ENCODE measurements at places on chromosomes 5 and 9. TPM values are rescaled to one million over a fixed set of nuclear protein-coding genes. Genes with fewer than 3 reads are reported as not detected.

DNA sequence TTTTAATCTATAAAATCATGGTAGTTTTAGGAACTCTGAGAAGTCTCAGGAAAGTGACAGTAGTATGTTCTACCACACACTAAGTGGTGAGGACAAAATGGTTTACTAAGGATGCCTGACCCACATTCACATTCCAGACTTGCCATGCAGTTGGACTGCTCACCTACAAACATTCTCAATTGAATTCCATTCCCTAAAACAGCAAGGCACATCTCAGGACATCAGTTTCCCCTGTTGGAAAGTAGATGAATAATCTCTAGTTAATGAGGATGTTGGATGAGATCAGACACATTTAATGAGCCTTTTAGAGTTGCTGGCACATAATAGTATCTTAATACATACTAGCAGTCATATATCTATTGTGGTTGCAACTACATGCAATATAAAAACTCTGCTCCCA, 76.6 kb downstream of the ZNF618 start:
- H3K36me3 ChIP-seq = no peaks in the 10 kb centered on the region
- no peaks in the 10 kb centered on the region for H3K4me1 ChIP-seq
- no peak overlapping the region for H3K4me3 ChIP-seq
- no peak overlapping the region for H3K27ac ChIP-seq
- no peak for DNase-seq
- no peaks in the 10 kb centered on the region for H3K27me3 ChIP-seq

DNA sequence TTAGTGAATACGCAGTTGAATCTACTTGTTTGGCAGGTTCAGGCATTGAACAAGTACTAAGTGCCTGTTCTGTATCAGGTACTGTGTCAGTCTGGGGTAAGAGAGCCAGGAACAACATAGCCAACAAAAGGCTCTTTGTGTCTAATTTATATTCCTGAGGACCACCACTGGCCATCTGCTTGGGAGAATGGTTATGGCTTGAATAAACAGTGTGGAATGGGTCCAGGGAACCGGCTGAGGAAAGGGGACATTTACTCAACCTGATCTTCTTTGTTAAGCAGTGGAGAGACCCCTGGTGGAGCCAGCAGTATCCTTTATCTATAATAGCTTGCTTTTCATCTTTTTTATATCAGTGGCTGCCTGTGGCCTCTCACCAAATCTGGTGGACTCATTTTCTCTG, 38.6 kb downstream of the EXOSC2 start:
- H3K36me3 ChIP-seq = peaks cover 3% of the 10 kb centered on the region
- peaks cover 23% of the 10 kb centered on the region for H3K4me1 ChIP-seq
- no peak overlapping the region for H3K27ac ChIP-seq
- H3K4me3 ChIP-seq = no peak overlapping the region

DNA sequence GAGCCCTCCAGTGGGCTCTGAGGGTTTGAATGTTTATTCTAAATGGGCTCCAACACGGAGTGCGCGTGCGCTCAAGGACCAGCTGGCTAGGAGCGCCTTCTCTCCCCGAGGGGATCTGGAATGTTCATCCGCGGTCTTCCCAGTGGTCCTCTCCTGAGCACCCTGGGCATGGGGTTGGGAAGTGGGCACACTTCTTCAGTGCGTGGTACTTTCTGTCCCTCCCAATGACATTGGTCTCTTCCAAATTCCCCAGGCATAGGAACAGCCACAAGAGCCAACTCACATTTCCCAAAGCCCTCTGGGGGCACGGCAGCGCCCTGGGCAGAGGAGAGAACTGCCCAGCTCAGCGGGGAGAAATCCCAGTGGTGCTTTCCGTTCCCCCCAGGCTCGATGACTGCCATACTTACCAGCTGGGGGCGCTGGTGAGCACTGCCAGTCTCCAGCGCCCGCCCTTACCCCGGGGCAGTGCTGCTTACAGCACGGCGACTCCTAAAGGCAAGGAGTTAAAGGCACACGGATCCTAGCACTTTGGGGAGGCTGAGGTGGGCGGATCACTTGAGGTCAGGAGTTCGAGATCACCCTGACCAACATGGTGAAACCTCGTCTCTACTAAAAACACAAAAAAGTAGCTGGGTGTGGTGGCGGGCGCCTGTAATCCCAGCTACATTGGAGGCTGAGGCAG, 29.9 kb upstream of the OBP2B start:
- no peaks in the 10 kb centered on the region for H3K36me3 ChIP-seq
- peak overlapping the region; percentile 52 for H3K4me3 ChIP-seq
- H3K27ac ChIP-seq = no peak overlapping the region
- peak; percentile 78 for DNase-seq
- H3K27me3 ChIP-seq = peaks cover 31% of the 10 kb centered on the region

The PAEP gene
- not detected for total RNA-seq

GRCh38 chr9:98575379-98576346, 133.1 kb downstream of the GABBR2 start:
- peak; percentile 49 for DNase-seq
- no peaks in the 10 kb centered on the region for H3K36me3 ChIP-seq
- peak overlapping the region; percentile 15 for H3K4me3 ChIP-seq
- peaks cover 14% of the 10 kb centered on the region for H3K4me1 ChIP-seq

- H3K27me3 ChIP-seq = peaks cover 5% of the 10 kb centered on the region
- DNase-seq = no peak
- no peak overlapping the region for H3K27ac ChIP-seq
- no peak overlapping the region for H3K4me3 ChIP-seq
Measured at GRCh38 chr9:91586282-91586681, 162.7 kb upstream of the NFIL3 start.

GRCh38 chr9:124480621-124480981, 26.6 kb downstream of the NR5A1 start:
- DNase-seq = no peak
- no peaks in the 10 kb centered on the region for H3K4me1 ChIP-seq
- H3K27ac ChIP-seq = no peak overlapping the region
- no peaks in the 10 kb centered on the region for H3K36me3 ChIP-seq

DNA sequence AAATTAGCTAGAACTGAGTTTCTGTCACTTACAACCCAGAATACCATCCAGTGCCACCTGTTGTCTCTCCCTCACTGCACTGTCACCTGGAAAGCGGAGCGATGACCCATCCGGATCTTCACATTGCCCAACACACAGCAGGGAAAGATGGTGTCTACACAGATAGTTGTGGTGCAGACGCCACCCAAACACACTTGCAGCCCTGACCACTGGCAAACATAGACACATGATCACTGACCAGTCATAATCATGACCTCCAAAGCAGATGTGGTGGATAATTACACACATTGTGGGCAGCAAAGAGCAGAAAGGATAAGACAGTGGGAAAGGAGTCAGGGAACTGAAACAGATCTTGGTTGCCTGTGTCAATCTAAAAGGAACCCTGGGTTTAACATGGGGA, 64.7 kb downstream of the GABBR2 start:
- H3K4me1 ChIP-seq = no peaks in the 10 kb centered on the region
- DNase-seq = no peak
- peaks cover 8% of the 10 kb centered on the region for H3K27me3 ChIP-seq

- H3K4me3 ChIP-seq = no peak overlapping the region
- peaks cover 3% of the 10 kb centered on the region for H3K27me3 ChIP-seq
- H3K27ac ChIP-seq = no peak overlapping the region
- H3K4me1 ChIP-seq = no peaks in the 10 kb centered on the region
- H3K36me3 ChIP-seq = peaks cover 6% of the 10 kb centered on the region
Measured at GRCh38 chr9:114166614-114167572, 11.6 kb downstream of the COL27A1 start.

DNA sequence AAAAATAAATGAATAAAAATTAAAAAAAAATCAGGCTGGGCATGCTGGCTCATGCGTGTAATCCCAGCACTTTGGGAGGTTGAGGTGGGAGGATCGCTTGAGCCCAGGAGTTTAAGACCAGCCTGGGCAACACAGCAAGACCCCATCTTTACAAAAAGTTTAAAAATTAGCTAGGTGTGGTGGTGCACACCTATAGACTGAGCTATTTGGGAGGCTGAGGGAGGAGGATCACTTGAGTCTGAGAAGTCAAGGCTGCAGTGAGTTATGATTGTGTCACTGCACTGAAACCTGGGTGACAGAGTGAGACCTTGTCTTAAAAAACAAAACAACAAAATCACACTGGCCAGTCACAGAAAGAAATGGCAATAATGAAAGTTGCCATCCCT, 3.4 kb upstream of the CNTRL start:
- peaks cover 33% of the 10 kb centered on the region for H3K4me1 ChIP-seq
- DNase-seq = no peak
- peak overlapping the region; percentile 91 for H3K27ac ChIP-seq
- peaks cover 24% of the 10 kb centered on the region for H3K36me3 ChIP-seq
- H3K4me3 ChIP-seq = peak overlapping the region; percentile 99

GRCh38 chr5:430214-430925, 12.6 kb upstream of the EXOC3 start:
- H3K27ac ChIP-seq = no peak overlapping the region
- peaks cover 7% of the 10 kb centered on the region for H3K4me1 ChIP-seq
- H3K36me3 ChIP-seq = peaks cover 38% of the 10 kb centered on the region
- no peak for DNase-seq

The ABCA1 gene
- total RNA-seq = 0.48 TPM

The IL13 gene
- 0.72 TPM for total RNA-seq

DNA sequence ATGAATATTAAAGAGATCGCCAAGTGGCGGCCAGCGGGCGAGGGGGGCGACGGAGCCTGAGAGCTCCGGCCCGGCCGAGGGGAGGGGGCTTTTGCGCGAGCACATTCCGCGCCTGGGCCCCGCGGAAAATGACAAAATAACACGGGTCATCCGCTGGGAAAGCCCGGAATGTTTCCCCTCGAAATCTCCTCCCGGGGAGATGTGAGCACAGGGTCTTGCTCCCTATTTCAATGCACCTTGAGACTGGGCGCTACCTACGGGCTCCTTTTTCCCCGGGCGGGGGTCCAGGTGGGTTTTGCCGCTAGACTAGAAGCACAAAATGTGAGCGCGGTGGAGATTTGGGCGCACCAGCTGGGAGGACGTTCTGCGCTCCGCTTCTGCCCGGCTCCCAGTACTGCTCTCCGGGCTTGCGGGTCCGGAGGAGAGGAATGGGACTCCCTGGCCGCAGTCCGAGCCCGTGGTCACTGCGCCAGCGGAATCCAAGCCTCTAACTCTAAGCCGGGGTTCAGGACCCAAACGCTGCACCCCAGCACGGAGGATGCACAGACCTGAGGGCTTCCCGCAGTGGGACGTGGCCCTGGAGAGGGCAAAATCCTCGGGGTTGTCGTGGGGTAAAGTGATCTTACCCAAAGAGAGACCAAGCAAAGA, 2.8 kb upstream of the PRDM12 start:
- H3K4me3 ChIP-seq = no peak overlapping the region
- H3K27ac ChIP-seq = no peak overlapping the region
- no peak for DNase-seq
- H3K27me3 ChIP-seq = peaks cover 95% of the 10 kb centered on the region
- peaks cover 14% of the 10 kb centered on the region for H3K4me1 ChIP-seq

The DPYSL3 gene
- 0.41 TPM for total RNA-seq

The ECSCR gene
- total RNA-seq = 0.36 TPM

GRCh38 chr9:131692612-131693562, 47.0 kb downstream of the RAPGEF1 start:
- no peak overlapping the region for H3K27ac ChIP-seq
- H3K36me3 ChIP-seq = peaks cover 13% of the 10 kb centered on the region
- no peaks in the 10 kb centered on the region for H3K27me3 ChIP-seq
- H3K4me3 ChIP-seq = no peak overlapping the region
- DNase-seq = no peak

The PCBD2 gene
- total RNA-seq = 7.6 TPM

The PCDHGA1 gene
- not detected for total RNA-seq

DNA sequence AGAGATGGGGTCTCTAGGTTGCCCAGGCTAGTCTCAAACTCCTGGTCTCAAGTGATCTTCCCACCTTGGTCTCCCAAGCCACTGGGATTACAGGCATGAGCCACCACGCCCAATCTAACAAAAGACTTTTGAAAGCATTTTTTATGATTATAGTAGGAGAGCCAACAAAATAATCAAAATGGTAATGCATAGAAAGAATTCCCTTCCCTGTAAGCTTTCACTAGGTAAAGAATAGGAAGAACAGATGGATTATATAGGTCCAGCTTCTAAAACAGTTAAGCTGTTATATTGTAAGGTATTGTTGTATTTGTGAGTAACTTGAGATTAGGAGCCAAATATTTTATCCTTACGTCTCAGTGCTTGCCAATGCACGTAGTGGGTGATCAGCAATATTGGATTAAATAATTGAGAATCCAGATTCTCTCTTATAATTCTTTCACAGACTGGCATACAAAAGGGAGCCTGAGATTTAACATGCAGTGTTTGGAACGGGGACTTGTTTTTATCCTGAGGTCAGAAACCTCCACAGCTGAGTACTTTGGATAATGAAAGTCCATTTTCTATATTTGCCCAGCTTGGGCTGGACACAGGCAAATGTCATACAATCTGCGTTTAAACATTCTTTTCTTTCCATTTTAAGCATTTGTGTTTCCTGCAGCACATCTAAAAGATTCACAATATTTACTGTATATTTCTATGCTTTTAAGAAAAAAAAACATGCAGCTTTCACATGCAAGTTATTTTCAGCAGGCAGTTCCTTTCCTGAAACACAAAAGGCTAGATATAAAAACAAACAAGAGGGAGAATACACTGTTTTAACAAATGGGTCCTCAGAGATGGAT, 238.4 kb downstream of the ARRDC3 start:
- DNase-seq = no peak
- peaks cover 1% of the 10 kb centered on the region for H3K36me3 ChIP-seq
- no peak overlapping the region for H3K4me3 ChIP-seq

The MARVELD2 gene
- 0.31 TPM for total RNA-seq

DNA sequence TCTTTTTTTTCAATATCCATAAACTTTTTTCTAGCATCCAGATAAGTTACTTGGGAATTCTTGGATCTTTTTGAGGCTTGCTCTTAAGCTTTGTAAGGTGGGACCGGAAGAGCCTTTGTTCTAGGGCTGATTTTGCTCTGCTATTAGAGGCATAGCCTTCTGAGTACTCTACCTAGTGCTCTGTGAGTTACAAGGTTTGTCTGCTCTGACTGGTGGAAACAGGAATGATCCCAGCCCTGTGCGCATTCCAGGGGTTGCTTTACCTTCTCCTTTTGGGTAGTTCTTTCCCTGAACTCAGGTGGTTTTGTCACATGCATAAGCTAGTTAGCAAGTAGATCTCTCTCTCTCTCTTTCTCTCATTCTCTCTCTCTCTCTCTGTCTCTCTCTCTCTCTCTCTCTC, 180.8 kb upstream of the PCSK5 start:
- peaks cover 7% of the 10 kb centered on the region for H3K27me3 ChIP-seq
- H3K4me1 ChIP-seq = no peaks in the 10 kb centered on the region
- no peak overlapping the region for H3K4me3 ChIP-seq
- H3K27ac ChIP-seq = no peak overlapping the region
- H3K36me3 ChIP-seq = no peaks in the 10 kb centered on the region
- DNase-seq = no peak

GRCh38 chr5:36177715-36178523, 26.0 kb downstream of the SKP2 start:
- H3K36me3 ChIP-seq = peaks cover 27% of the 10 kb centered on the region
- H3K4me3 ChIP-seq = no peak overlapping the region
- peaks cover 7% of the 10 kb centered on the region for H3K4me1 ChIP-seq

DNA sequence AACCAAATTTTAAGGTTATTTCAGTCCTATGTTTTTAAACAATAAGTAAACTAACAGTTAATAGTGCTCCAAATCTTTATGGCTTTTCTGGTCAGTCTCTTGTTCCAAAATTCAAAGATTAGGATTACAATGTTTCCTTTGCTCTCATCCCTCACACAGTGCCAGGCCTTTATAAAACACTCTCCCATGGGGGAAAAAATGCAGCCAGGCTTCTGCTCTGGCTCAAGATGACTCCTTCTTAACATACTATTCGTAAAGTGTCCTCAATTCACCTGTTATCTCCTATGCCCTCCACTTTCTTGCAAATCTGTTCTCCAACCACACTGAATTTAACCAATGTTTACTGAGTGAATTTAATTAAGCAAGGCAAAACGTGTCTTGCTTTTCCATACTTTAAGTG, 1.4 kb downstream of the CEP120 start:
- H3K27ac ChIP-seq = no peak overlapping the region
- H3K4me3 ChIP-seq = no peak overlapping the region
- H3K4me1 ChIP-seq = peaks cover 22% of the 10 kb centered on the region

- H3K36me3 ChIP-seq = no peaks in the 10 kb centered on the region
- H3K27me3 ChIP-seq = no peaks in the 10 kb centered on the region
- no peaks in the 10 kb centered on the region for H3K4me1 ChIP-seq
- H3K27ac ChIP-seq = no peak overlapping the region
Measured at GRCh38 chr5:136682986-136683385, 317.6 kb upstream of the TRPC7 start.
